NCI-H1417 (cell line): ENCODE measurements at places on chromosomes 3 and 15.
A peak's percentile ranks its signal among the peaks of the same experiment; 100 is the strongest.

GRCh38 chr3:103055021-103055520, 620.3 kb downstream of the ZPLD1 start:
- no peak for DNase-seq

DNA sequence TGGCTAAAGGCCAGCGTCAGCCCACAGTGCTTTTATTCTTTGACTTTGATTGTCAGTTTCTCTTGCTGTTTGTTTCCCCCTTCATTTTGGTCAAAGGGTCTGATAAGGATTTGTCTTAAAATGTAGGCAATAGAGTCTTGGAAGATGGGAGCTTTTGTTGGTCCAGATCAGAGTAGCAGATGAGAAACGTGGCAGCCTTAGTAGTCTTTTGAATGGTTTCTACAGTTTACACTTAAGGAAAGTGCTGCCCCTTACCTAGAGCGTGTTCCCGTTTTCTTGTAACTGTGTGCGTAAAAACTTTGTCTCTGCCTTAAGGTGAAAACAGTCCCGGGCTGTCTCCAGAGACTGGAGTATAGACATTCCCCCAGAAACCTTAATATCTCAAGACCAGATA, 630 bp downstream of the LXN start:
- DNase-seq = no peak

DNA sequence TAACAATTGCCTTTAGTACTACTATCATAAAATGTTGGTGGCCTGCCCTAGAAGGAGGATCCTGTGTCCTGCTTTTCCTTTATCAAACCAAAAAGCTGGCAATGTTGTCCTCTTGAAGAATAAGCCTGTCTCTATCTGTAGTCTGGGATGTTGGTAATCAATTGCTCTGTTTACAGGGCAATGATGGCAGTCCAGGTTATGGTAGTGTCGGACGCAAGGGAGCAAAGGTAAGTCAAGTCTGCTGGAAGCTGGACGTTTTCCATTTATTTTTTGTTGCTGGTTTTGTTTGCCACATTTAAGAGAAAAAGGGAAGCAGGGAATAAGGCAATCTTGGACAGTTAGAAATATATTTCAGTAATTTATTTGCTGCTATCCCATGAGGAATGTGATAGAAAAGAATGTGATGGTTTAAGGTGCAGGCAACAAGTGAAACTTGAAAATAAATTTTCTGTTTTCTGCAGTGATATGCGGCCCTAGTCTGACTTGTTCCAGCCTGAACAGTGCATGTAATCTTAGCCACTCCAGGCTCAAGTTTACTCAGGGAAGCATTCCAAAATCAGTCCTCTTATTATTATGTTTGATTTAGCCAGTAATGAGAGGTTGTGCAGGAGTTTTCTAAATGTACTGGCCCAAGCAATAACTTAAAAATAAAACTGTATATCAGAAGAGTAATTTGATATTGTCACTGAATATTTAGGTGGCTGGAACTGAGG, 110.3 kb downstream of the COL6A6 start:
- DNase-seq = no peak

DNA sequence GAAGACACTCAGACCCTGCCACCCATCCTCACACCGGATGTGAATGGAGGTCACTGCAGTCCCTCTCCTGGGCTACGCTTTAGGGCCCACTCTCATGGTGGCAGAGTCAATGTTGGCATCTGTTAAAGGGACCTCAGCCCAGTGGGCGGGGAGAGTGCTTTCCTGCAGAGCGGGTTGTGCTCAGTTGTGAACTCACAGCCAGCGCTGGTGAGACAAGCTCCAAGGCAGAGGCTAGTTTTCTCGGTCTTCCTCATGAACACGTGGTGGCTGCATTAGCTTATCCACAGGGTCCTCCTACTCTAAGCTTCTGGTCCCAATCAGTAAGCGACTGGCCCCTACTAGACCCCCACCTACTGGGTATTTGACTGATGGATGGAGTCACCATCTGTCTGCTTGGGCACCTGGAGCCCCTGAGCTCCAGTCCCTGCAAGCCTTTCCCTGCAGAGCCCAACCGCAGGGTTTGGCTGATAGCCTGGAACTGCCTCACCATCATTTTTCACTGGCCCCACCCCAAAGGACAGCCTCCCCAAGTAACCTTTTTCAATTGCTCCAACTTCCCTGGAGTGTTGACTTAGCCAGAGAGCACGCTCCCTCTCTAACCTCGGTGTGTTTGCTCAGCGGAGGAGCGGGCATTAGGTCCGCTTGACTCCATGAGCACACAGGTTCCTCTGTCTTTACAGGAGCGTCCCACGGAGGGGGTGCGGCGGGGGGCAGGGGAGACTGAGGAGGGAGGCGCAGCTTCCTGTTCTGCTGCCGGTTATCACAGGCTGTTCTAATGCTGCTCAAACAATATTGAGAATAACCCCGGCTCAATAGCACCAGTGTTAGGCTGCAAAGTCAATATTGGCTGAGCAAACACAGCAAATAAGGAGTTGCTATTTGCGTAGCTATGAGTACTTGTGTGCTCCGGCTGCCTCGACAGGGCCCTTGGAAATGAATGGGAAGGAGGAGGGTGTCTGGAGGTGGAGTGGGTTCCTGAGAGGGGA, 141.7 kb downstream of the RPLP1 start:
- peak; percentile 99 for DNase-seq

- no peak for DNase-seq
These were observed 890.6 kb upstream of the NR2F2 start for GRCh38 chr15:95439922-95440376.

- no peak for DNase-seq
These were observed 172.9 kb upstream of the SLC2A2 start for GRCh38 chr3:171199473-171199829.

DNA sequence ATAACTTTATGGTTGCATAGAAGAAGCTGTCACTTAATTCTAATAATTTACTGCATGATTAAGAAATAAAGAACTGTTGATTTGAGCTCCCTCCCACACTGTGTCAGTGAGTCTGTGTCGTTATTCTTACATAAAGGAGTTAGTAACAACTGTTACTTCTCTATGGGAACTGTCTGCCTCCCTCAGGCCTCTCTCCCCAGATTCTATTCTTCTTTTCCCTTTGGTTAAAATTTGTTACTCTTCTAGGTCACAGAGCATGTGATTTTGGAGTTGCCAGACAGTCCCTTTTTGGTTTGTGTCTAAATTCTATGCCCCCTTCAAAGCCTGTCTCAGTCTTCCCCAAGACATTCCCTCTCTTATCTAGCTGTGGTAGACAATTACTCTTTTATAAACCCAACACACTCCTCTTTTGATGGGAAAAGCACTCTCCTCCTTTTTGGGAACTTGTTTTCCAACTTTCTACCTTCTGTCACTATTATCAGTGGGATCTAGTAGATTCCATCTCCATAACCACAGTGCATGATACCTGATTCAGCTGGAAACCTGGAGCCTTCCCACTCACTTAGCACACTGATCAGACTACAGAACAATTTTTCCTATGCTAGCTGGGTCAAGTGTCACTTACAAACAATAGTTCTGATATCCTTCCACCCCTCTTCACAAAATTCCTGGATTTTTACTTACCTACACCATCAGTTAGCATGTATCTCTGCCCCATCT, 422.1 kb upstream of the TGFBR2 start:
- no peak for DNase-seq

DNA sequence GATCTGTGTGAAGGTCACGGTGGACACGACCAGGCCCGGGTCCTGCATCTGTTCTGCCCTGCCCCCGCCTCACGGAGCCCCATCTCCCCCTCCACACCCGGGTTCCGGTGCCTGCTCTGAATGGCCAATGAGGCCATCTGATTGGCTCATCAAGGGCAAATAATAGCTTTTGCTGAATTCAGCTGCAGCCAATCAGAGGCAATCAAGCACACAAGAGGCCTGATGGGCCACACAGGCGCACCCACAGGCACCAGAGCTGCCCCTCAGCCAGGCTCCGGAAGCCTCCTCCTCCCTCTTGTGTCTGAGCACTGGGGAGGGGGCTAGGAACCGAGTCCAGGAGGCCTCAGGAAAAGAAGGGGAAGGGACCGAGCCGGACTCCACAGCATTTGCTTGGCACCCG, 49.5 kb downstream of the CACNA2D2 start:
- DNase-seq = no peak

- DNase-seq = no peak
These were observed 14.9 kb downstream of the SMAD3 start for GRCh38 chr15:67080118-67080899.
